ENCODE measurements at places on chromosomes 3 and 15.

- DNase-seq: no peak
These were observed 145.2 kb downstream of the TAFA4 start for GRCh38 chr3:68787106-68787626.

DNA sequence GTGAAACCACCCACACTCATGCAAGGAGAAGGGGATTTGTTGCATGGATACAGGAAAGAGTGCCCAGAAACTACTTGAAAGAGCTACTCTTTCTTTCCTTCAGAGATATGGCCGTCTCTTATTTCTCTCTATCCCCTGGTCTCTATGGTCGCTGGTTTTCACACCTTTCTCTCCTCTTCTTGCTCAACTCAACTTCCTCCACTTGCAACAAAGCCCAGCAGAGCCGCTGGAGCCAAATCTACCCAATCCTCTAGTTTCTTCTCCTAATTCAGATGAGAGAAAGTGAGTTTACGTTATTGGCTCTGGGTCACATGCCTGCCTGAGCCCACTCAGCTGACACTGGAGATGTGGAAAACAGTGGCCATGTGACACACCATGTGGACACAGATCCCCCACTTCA is 215.2 kb downstream of the OSBPL10 start:
- DNase-seq: no peak

DNA sequence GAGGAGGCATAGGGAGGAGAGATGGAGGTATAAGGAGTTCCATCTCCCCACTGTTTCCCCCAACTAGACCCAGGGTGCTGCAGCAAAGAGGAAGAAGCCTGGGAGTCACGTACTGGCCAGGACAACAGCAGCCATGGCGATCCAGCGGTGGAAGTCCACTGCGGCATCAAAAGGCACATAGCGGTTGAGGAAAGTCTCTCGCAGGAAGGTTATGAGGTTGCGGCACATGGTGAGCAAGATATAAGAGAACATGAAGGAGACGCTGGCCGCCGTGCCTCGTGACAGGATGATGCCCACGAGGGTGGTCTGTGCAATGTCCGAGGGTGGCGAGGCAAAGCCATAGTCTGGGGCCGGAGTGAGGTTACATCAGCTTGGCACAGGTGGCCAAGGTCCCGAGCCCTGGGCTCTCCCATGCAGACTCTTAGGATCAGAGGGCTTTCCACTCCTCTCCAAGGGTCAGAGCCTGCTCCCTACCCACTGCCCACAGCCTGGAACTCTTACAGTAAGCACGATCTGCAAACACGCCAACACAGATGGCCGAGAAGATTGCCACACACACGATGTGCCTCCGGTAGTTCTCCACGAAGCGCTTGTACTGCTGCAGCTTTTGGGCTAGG is 14.3 kb downstream of the DUOX2 start:
- no peak for DNase-seq

DNA sequence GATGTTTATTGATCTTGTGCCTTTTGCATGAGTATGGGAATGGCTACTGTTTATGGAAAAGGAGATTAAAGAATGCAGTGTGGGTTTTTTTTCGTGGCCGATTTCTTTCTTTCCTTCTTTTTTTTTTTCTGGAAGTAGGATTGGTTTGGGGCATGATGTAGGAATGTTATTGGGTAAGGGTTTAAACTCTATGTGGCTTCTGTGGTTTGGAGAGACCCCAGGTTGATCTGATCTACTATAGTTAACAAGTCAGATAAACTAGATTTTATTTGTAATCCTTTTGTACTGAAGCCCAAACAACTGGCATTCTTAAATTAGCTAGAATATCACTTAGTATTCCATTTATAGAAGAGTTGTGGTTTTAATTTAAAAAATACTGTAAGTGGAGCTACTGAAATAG is 304.8 kb downstream of the LPP start:
- DNase-seq: no peak

DNA sequence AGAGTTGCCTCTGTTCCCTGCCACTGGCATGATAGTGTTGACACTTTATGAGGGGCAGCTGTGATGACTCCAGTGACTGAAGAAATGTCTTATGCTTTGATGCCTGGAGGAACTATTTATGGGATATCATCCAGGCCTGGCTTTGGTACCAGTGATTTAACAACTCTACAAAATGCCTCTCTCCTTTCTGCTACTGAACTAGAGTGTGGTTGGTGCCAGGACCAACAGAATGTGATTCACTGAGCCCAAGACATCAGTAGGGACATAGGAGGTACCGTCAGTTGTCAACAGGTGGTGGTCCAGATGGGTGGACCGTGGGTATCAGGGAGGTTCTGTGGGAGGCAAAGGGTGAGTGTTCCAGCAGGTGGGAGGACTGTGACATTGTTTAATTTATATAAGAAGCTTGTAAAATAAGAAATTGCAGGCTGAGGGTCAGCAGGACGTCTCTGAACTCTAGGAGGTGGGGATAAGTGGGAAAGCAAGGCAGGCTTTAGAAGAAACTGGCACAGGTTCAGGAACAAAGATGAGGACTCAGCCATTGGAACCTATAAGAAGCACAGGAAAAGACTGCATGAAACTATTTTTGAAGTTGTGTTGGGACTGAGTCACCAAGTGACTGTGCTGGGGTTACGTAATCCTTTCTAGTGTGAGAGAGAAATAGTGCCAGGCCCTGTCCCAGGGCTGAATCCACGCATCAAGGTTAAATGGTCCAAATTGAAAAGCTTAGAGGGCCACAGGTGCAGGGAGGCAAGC is 28.5 kb upstream of the SLC7A14 start:
- no peak for DNase-seq

DNA sequence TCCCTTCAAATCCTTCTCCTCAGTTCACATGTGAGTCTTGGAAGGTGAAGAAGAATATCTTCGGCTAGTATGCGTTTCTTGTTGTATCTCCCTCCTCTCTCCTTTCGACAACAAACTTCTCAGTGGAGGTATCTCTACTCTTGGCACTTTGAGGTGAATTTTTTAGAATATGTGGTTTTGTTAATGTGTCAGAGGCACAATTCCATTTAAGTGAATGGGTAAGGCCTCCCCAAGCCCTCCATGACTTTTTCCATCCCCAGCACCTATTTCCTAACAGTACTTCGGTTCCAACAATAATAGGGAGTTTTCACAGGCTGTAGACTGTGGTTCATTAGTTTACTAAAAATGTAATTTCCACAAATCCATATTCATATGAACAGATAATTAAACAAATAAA is 74.2 kb downstream of the TM4SF4 start:
- DNase-seq: no peak

DNA sequence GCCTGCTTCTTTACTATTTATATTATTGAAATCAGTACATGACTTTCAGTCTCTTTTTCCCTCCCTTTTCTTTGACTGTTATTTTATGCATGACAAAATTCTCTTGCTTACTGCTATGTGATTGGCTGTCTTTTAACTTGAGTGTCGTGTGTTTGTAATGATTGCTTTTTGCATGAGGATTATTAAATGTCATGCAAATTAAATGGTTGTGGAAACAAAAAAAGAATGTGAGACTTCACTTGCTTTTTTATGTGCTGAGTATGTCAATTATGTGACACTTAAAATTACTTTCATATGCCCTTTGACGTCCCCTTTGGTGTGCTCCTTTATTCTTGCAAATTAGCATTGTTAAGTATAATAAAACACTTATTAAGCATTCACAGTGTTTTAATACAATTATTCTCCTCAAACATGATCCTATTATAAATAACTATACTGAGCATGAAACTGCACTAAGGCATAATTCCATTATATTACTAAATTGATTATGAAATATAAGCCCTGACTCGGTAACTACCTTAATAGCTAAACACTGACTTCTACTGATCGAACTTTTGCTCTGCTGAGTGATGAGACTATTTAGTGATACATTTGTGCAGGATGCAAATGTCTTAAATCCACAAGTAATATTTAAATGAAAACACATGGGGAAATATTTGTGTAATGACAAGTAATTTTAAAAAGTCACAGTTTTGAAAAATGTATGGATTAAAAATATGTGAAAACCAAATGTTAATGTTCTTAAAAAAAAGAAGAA is 401.7 kb downstream of the NLGN1 start:
- DNase-seq: no peak

GRCh38 chr3:63251499-63251898 is 26.6 kb upstream of the SYNPR start:
- no peak for DNase-seq

DNA sequence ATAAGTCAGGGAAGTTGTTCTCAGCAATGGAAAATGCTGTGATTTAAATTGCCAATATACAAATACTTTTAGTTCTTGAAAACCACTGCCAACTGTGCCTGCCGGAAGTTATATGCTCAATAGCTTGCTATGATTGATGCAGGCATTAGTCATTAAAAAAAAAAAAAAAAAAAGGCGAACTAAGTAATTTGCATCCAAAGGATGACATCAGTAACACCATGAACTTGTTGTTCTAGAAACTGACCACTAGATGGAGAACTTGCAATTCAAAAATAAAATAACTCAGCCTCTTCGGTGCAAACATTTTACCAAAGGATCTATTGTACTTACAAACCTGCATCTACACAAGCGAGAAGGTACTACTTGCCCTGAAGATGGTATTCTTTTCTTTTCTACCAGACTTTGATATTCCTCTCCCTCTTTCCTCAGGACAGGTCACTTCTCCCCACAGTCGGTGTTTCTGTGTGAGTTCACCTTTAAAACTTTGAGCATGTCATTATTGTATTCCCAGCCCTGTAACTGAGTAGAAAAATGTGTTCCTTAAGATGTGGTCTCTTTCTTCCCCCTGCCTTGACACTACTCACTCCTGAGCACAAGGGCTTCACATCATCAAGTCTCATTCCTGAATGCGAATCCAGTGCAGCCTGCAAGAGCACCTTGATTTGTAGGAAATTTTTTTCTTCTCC is 115.0 kb upstream of the VEPH1 start:
- DNase-seq: no peak

DNA sequence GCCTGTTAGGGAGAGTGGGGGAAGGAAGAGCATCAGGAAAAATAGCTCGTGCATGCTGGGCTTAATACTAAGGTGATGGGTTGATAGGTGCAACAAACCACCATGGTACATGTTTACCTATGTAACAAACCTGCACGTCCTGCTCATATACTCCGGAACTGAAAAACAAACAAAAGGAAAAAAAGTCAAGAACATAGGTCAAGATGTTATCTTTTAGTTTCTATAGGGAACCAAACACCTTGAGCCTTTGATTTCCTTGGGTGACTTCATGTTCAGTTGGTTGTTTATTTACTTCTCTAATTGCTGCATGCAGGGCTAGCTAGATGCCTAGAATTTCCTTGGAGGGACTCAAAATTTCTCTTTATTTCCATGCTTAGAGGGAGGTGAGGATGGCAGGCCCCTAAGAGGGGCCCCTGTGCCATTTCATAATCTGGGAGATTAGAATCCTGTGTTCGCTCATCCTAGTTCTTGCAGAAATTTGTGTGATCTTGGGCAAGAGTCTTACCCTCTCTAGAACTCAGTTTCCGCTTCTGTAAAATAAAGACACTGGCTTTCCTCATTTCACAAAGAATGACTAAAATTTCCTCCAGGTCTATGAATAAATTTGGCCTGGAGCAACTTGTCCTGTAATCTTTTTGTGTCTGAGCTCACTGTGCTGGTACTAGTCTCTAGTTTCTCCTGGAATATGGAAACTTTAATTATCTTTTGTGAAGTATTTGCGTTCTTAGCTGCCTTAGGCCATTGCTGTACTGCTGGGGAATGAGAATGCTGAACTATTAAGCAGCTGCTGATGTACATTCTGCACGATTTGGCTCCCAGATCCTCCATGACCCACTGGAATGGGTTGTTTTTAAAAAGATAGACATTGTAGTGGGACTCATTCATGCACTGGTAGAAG is 457.5 kb downstream of the EDEM1 start:
- no peak for DNase-seq

GRCh38 chr3:145904138-145904537 is 256.8 kb downstream of the PLOD2 start:
- no peak for DNase-seq

- no peak for DNase-seq
These were observed 198.2 kb upstream of the LMCD1 start for GRCh38 chr3:8303466-8303865.

DNA sequence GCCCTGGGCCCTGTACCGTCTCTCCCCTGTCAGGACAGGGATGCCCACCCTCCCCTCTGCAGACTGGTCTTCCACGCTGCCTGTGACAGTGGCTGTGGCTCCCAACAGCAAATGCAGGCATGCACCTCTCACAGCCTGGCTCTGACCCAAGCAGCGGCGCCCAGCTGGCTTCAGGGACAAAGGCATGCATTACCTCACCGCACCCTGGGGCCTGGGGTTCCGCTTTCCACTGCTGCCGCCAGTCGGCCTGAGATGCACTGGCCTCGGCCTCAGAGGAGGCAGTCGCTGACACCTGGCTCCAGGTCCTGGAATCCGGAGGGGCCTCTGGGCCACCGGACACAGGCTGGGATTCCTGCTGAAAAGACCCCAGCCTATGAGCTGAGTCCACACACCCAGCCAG is 70.3 kb downstream of the SCN5A start:
- DNase-seq: no peak

GRCh38 chr15:46260937-46261336 is 626.1 kb downstream of the SQOR start:
- DNase-seq: no peak

GRCh38 chr15:48966595-48967301 is 3.0 kb upstream of the SHC4 start:
- DNase-seq: peak; percentile 46

GRCh38 chr15:49844390-49844789 is 223.5 kb downstream of the DTWD1 start:
- no peak for DNase-seq

DNA sequence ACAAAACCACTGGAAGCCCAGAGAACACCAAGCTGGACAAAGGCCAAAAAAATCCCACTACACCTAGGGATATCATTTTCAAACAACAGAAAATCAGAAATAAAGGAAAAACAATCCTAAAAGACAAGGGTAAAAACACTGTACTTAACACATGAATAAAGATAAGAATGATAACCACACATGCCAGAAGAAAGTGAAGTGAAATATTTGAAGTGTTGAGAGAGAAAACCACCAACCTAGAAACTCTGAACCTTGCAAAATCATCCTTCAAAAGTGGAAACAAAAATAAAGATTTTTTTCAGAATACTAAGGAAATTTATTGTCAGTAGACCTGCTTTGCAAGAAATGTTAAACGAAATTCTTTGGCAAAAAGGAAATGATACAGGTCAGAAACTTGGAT is 45.1 kb downstream of the KPNA1 start:
- no peak for DNase-seq

DNA sequence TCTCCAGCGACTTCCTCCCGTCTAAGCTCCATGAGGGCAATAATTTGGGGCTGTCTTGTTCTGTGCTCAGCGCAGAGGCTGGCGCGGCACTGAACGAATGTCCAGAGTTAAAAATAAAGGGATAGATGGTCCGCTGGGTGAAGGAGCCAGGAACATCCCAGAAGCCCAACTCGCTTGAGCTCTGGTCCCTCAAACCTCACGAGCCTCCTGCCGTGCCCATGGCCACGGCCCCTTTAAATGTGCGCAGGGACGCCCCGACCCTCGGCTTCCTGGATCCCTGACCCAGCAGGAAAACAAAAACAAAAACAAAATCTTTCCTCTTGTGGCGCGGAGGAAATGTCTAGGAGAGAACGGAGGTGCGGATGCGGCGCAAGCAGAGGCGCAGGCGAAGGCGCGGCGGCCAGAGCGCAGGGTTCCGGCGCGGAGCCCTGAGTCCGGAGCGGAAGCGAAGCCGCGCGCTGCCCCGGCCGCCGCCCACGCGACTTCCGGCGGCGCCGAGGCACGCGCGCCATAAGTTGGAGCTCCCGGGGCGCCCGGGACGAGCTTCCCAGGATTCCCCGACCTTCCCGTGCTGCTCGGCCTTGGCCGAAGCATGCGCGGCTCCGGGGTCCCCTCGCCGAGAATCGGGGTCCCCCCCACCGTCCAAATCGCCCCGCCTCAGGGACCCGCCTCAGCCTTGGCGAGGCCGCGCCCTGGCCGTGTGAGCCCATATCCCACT is 52.9 kb upstream of the WNT7A start:
- no peak for DNase-seq

- DNase-seq: no peak
These were observed 20.5 kb upstream of the FRMD5 start for GRCh38 chr15:44215594-44215993.
